ENCODE measurements at places on chromosomes 4 and X.

- DNase-seq: no peak
These were observed 398.3 kb upstream of the FAM47C start for GRCh38 chrX:36609616-36610585.

DNA sequence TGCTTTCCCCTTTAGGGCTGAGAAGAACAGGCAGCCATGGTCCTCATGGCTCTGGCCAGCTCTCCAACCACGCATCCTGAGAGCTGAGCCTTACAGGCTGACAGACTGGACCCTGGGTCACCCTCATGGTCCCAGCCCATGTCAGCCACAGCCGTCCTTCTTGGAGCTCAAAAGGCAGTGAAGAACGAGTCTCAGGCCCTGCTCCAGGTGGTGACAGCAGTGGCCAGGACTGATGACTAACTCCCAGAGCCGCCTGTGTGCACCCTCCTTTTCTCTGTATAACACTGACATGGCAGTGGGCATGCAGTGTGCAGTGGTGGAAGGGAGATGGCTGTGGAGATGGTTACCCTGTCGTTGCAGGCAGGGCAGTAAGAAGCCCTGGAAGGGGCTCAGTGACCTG lies 10.3 kb upstream of the DUSP9 start:
- no peak for DNase-seq

GRCh38 chr4:138414202-138414601 lies 172.1 kb upstream of the SLC7A11 start:
- DNase-seq: no peak

DNA sequence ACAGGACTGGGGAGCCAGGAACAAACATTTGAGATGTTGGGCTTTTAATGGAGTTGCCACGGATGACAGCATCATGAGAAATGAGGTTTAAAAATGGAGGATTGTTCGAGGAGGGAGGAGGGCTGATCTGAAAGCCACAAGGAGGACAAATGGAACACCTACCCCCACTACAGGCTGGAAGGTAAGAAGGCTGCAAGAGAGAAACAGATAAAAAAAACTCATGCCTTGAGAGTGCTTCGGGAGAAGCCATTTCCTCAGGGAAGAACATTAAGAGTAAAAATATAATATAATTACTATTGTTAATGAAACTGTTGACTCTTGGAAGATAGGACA lies 119.5 kb upstream of the MAP9 start:
- DNase-seq: no peak

DNA sequence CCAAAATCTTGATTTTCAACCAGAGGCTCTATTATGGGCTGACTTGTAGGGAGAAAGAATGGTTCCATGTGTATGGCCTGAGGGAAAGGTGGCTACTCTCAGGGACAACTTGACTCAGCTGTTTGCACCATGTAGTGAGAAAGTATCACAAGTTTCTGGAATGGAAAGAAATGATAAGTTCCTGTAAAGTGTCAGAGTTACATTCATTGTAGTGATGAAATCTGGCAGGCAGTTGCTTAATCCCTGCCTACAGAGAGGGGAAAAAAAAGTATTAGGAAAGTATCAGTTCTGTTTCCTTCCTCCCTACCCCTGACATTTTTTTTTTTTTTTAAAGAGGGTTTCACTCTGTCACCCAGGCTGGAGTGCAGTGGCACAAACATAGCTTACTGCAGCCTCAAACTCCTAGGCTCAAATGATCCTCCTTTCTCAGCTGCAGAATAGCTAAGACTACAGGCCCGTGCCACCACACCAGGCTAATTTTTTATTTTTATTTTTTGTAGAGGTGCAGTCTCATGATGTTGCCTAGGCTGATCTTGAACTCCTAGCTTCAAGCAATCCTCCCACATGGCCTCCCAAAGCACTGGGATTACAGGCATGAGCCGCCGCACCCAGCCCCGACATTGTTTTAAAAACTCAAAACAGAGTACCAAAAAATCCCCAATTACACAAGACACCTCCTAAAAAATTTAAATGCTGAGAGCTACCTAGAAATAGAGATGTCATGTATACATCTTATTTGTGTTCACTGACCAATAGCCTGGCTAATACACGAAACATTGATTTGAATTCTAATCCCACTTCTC lies 4.8 kb upstream of the FBXL5 start:
- DNase-seq: no peak

GRCh38 chr4:138344054-138344453 lies 101.9 kb upstream of the SLC7A11 start:
- DNase-seq: no peak

DNA sequence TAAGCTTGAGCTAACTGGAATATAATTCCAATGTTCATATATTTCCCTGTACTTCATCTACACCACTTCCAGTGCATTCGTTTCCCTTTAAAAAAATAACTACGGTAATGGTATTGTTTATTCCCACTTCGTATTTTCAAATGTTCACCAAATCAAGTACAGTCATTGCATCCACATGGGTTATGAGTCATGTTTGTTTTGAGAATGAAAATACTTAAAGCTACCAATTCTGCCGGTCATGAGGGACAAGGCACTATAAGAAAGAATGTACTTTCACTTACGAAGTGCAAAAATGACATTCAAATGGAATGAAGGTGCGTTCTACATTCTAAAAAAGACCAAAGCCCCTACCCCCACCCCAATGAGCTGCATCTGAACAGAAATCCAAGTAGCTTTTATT lies 174.4 kb upstream of the FGF13 start:
- DNase-seq: no peak

GRCh38 chrX:2682565-2683177 lies 8.4 kb upstream of the CD99 start:
- DNase-seq: no peak

DNA sequence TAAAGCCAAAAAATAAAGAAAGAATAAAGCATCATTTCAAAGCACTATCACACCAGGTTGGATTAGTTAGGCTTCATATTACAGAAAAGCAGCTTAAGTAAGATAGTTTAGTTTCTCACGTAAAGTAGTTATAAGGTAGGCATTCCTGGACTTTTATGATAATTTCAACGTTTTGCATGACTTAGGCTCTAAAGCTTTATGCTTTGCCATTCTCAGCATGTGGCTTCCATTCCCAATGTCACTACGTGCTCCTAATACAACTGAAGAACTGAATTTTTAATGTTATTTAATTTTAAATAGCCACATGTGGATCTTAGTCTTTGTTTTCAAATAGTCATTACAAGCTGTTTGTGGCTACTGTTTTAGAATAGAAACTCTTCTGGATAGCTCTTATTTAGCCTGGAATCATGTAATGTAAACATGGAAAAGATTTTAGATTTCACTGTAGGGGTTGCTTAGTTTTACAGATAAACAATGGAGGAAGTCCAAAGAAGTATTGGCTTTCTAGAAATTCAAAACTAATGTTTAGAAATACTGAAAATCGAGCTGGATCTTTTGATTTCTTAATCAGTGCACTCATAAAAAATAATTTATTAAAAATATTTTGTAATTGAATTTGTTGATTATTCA lies 710.0 kb downstream of the IL1RAPL1 start:
- no peak for DNase-seq

- no peak for DNase-seq
These were observed 17.3 kb upstream of the UVSSA start for GRCh38 chr4:1329408-1330371.

GRCh38 chr4:54118850-54119589 lies 19.1 kb downstream of the GSX2 start:
- DNase-seq: no peak

DNA sequence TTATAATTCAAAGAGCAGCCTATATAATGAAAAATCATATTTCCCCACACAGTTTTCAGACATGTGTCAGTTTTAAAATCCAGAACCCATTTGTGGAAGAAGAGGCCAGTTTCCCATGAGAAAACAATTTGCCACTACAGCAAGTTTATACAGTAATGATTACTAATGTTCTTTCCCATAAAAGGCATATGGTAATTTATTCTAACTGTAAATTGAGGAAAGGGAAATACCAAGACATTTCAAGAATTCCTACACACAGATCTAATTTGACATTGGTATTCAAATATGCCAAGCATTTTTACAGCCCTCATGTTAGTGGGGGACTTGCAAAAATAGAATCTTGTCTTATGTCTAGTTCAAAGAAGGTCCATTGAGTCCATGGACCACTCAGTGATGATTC lies 1368.6 kb downstream of the FSTL5 start:
- no peak for DNase-seq

- DNase-seq: no peak
These were observed 2.5 kb downstream of the SH3BP2 start for GRCh38 chr4:2795300-2795892.
